Stimulated activated CD4-positive, alpha-beta T cell treated with anti-CD3 and anti-CD28 coated beads, Interleukin-4, amount 100 ng/mL, for 4 hours (primary cell): ENCODE measurements at places on chromosomes 12 and 14.
A peak's percentile ranks its signal among the peaks of the same experiment; 100 is the strongest.

- DNase-seq: no peak
Measured at GRCh38 chr12:78933014-78933413, 68.4 kb downstream of the SYT1 start.

- DNase-seq: no peak
Measured at GRCh38 chr12:87943023-87943422, 86.2 kb downstream of the C12orf50 start.

- no peak for DNase-seq
Measured at GRCh38 chr12:68231691-68232090, 6.1 kb upstream of the IL26 start.

- DNase-seq: no peak
Measured at GRCh38 chr12:120800665-120801064, 75.0 kb downstream of the ACADS start.

DNA sequence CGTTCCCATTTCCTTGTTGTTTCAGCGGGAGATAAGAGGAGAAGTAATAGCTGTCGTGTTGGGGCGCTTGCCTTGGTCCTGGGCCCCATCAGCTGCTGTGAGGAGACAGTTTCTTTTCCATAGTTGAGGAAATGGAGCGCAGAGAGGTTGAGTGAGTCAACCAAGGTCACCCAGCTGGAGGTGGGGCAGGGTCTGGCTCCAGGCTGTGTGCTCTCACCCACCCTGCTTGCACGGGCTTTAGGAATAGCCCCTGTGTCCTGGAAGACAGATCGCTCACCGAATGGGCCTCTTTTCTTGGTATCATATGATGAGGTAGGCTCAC is 165.7 kb upstream of the RTL1 start:
- DNase-seq: no peak

DNA sequence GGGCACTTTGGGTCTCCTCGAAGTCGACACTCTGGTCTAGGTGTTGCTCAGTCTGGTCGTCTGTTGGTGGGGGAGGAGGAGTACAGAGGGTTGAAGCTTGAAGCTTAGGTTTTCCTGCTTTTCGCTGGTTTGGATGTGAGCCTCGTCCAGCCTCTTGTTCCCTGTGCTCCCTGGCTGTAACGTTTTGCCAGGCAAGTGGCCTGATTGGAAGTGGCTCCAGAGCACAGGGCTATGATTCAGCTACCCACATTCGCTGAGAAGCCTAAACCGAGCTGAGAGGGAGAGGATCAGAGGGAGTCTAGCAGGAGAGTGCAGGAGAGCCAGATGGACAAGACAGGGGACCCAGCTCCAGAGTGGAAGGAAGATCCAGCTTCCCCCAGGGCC is 6.1 kb downstream of the HOXC10 start:
- DNase-seq: no peak

DNA sequence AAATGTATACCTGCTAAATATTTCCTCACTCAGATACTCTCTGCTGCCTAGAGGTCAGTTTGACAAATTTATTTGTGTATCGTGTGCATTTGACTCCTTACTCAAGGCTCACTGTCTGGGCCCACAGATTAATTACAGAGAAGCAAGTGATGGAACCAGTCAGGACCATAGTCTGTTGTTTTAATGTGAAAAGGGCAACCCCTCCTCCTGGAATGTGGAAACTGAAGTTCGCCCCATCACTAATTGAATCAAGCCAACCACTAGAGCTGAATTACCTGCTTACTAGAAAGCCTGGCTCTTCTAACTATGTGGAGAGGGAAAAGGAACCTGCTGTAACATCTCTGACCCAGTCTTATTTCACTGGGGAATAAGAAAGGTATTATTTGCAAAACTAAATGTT is 199.9 kb upstream of the KRR1 start:
- no peak for DNase-seq

- no peak for DNase-seq
Measured at GRCh38 chr14:26276757-26277156, 321.1 kb downstream of the NOVA1 start.

- DNase-seq: no peak
Measured at GRCh38 chr14:76407449-76408150, 31.7 kb downstream of the ESRRB start.

DNA sequence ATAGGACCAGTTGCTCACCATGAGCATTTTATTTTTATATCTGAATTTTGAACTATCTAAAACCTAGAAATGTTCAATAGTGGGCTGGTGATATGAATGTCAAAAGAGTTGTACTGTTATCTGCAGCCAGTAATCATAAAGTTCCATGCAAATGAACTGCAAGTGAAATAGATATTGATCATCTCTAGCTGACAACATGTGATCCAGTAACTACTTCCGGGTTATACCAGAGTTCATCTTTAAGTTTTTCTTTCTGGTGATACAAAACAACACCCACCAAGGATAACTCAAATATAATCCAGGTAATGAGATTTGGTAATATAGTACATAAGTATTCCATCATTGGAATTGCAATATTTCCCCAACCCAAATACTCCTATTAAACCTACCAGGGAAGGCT is 4.1 kb downstream of the IL26 start:
- no peak for DNase-seq

GRCh38 chr12:68175557-68176061 is 16.1 kb upstream of the IFNG start:
- DNase-seq: peak; percentile 18

DNA sequence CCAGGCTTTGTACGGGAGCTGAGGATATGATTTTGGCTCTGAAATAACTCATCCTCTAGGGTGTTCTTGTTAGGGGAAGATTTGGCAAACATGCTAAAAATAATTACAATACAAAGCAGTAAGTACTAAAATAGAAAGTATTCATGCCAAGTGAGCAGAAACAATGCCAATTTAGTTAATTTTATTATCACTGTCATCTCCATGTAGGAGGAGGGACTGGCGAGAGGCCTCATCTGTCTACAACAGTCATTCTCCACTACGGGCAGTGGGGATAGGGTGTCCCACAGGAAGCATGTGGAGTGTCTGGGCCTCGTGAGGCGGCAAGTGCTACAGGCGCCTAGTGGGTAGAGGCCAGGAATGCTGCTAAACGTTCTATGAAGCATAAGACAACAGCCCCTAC is 3.3 kb downstream of the ISM2 start:
- no peak for DNase-seq

GRCh38 chr14:104741803-104742251 is 11.1 kb upstream of the SIVA1 start:
- no peak for DNase-seq

DNA sequence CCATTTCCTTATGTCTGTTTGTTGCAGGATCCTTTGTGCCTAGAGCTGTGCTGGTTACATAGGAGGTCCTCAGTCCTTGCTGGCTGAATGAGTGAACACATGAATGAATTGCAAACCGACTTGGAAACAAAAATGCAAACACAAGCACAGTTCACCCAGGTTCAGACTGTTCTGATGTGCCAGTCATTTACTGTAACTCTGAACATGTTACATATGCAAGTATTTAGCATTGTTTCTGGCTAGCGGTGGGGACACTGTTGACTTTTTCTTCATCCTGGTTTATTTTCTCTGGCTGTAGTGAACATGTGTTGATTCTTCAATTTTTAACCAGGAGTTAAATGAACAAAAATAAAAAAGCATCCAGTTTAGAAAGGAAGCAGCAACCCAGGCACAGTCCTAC is 33.4 kb downstream of the TSPAN9 start:
- DNase-seq: no peak

DNA sequence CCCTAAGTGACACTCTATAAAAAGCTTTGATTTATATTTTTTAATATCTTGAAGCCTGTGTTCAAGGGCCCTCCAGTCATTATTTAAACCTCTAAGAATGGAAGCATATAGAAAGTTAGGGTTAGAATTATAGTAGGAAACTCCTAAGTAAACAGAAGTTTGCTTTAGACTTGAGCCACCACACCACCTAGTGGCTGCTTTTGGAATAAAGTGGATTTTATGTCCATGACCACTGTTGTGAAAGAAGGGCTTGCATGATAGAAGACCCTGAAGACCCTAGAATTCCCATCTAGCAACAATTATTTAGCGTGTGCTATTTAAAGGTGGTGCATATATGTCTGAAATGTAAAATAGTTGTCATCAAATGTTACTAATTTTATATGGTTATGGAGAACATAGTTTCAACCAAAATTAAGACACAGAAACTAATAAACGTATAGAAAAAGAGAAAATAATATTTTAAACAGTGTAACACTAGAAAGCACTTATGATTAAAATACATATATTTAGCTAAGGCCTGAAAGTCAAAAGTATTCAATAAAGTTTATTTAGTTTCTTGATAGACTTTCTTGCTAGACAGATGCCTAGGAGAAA is 21.3 kb downstream of the LRRIQ1 start:
- DNase-seq: no peak

DNA sequence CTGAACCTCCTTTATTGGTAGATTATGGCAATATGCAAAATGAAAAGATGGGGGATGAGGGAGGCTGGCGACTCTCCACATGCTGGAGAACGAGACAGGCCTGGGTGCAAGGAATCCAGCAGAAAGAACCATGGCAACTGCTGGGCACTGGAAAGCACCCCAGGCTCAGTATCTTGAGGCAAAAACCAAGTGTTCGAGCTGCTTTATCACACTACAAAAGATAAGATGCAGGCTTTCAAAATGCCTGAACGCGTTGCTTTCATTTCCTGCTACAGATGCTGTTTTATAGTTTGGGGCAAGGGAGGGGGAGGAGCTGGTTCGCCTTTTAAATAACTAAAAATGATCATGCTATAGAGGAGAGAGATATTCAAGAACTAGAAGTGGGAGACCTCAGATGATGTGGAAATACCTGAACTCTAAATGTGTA is 38.9 kb downstream of the NIN start:
- no peak for DNase-seq

GRCh38 chr14:76163668-76164363 is 12.1 kb downstream of the GPATCH2L start:
- no peak for DNase-seq

DNA sequence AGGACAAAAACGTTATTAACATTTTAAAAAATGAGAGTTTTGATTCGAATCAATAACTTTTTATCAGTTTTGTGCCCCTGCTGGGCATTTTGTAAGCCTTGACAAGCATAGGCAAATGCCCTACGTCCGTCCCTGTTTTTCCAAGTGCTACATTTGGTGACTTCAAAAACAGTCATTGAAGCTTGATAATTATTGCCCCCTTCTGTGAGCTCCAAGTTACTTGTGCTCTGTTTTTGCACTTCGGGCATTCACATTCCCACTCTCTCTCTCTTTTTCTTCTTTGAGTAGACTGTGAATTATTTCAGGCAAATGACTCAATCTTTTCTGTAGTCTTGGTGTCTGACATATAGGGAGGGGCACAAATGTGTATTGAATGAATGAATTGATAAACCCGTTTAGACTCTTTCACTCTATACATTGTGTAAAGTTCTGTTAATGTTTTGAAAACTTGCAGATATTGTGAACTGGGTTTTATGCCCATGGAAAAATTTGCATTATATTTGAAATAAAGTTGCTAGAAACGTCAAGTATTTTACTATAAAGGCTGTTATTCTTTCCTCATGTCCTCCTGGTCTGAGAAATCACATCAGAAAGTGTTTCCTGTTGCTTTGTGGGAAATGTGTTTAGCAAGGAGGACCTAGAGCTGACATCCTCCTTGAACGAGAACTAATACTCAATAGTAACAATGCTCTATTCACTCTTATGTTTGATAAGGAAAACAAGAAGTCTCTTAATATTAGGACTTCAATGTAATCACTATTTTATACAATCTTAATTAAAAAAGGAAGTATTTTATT is 1.4 kb downstream of the APAF1 start:
- DNase-seq: no peak

GRCh38 chr14:64721899-64722298 is 17.7 kb downstream of the PLEKHG3 start:
- DNase-seq: no peak

- DNase-seq: no peak
Measured at GRCh38 chr12:94329366-94329765, 130.3 kb downstream of the CEP83 start.

DNA sequence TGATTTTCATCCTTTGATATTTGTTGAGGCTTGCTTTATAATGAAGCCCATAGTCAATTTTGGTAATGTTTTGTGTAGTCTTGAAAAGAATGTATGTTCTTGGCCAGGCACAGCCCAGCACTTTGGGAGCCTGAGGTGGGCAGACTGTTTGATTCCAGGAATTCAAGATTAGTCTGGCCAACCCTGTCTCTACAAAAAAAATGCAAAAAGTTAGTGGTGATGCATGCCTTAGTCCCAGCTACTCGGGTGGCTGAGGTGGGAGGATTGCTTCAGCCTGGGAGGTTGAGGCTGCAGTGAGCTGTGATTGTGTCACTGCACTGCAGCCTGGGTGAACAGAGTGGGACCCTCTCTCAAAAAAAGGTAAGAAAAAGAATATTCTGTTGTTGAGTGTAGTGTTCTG is 10.8 kb downstream of the ETNK1 start:
- no peak for DNase-seq

GRCh38 chr14:57390806-57391516 is 575 bp downstream of the NAA30 start:
- DNase-seq: peak; percentile 3

- DNase-seq: no peak
Measured at GRCh38 chr14:100134586-100134985, 24.9 kb downstream of the DEGS2 start.

- no peak for DNase-seq
Measured at GRCh38 chr14:94290197-94290596, 2.9 kb downstream of the SERPINA10 start.

DNA sequence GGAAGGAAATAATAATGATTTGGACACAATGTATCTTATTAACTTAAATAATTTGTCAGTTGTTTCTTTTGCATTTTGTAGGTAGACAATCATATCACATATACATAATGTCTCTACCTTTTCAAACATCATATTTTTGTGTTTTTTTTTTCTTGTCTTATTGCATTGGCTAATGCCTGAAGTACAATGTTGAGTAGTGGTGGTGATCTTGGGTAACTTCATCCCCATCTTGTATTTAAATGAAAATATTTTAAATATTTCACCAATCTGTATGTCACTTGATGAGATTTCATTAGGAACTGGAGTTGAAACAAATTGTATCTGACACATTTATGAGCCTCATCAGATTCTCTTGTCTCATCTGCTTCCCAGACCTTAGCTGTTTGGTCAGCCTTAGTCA is 109.7 kb upstream of the LHX5 start:
- DNase-seq: no peak

DNA sequence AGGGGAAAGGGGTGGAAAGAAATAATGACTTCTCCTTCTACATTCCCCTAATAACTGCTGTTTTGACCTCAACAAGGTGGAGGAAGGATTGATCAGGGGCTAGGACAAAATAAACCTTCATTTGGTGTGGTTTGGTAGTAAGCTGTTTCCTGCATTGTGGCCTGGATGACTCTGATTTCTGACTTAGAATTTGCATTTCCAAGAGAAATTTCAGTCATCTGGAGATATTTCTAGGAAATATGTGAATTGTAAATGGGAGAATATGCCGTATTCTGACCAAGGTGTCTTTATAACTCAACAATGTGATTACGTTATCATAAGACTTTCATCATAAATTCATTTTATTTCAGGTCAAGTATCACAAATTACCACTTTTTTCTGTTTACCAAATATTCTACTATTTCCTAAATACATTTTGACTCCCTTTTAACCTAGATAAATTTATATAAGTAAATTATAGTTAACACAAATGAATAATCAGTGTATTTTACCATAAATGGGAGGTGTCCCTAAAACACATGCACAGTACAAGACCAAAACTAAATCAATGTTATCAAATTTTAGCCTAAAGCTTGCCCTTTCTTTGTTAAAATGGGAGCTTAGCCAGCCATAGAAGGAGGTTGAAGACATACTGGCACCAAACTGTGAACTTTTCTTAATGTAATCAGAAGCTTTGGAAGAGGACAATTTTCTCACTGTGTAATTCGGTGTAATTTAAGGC is 828.8 kb downstream of the TMTC2 start:
- DNase-seq: no peak
